ENCODE measurements at places on chromosomes 16 and 17.
A peak's percentile ranks its signal among the peaks of the same experiment; 100 is the strongest.

- peak; percentile 12 for DNase-seq
Observed at GRCh38 chr17:61849674-61850073, 13.7 kb downstream of the BRIP1 start.

DNA sequence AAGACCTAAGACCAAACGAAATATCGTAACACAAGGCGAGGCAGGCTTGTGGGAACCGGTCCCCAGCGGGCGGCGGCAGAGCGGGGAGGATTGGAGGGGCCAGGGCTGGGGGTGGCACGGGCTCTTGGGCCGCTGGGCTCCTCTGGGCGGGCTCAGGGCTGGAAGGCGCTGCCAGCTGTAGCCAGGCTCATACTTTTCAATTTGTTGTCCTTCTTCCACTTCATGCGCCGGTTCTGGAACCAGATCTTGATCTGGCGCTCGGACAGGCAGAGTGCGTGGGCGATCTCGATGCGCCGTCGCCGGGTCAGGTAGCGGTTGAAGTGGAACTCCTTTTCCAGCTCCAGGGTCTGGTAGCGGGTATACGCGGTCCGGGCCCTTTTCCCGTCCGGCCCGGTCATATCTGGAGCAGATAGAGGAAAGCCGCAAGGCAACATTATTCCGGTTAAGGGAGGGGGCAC is 1.5 kb downstream of the HOXB5 start:
- DNase-seq: no peak

DNA sequence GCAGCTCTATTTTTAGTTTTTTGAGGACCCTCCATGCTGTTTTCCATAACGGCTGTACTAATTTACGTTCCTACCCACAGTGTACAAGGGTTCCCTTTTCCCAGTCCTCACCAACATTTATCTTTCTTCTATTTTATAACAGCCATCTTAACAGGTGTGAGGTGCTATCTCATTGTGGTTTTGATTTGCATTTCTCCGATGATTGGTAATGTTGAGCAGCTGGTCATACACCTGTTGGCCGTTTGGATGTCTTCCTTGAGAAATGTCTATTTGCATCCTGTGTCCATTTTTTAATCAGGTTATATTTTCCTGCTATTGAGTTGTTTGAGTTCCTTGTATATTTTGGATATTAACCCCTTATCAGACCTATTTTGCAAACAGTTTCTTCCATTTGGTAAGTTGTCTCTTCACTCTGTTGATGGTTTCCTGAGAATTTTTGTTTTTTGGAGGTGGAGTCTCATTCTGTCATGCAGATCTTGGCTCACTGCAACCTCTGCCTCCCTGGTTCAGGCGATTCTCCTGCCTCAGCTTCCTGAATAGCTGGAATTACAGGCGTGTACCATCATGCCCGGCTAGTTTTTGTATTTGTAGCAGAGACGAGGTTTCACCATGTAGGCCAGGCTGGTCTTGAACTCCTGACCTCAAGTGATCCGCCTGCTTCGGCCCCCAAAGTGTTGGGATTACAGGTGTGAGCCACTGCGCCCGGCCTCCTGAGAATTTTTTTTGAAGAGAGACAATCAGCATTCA is 279.6 kb downstream of the SNX29 start:
- no peak for DNase-seq

GRCh38 chr17:18988546-18989173 is 15.9 kb downstream of the FAM83G start:
- DNase-seq: no peak

- DNase-seq: no peak
Observed at GRCh38 chr16:14219983-14220382, 148.9 kb downstream of the MRTFB start.

- DNase-seq: no peak
Observed at GRCh38 chr17:3712811-3713463, 10.8 kb upstream of the HASPIN start.

- peak; percentile 43 for DNase-seq
Observed at GRCh38 chr16:46736695-46737094, 11.4 kb downstream of the MYLK3 start.

DNA sequence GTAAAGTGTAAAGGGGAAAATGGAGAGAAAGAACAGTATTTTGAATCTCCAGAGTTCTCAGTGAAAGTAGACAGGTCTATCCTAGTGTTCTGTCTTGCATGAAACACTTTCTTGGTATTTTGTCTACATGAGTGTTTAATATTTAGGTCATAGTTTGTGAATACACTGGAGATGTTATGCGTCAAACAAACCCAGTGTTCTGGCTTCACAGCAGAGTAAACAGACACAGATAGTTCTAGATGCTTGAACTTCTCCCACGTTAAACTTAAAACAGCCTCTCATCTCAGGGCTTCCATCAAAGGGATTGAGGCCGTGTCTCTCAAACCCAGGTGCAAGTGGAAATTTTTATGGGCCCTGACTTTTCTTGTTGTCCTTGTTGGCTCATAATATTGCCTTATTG is 48.3 kb downstream of the RBFOX1 start:
- no peak for DNase-seq

DNA sequence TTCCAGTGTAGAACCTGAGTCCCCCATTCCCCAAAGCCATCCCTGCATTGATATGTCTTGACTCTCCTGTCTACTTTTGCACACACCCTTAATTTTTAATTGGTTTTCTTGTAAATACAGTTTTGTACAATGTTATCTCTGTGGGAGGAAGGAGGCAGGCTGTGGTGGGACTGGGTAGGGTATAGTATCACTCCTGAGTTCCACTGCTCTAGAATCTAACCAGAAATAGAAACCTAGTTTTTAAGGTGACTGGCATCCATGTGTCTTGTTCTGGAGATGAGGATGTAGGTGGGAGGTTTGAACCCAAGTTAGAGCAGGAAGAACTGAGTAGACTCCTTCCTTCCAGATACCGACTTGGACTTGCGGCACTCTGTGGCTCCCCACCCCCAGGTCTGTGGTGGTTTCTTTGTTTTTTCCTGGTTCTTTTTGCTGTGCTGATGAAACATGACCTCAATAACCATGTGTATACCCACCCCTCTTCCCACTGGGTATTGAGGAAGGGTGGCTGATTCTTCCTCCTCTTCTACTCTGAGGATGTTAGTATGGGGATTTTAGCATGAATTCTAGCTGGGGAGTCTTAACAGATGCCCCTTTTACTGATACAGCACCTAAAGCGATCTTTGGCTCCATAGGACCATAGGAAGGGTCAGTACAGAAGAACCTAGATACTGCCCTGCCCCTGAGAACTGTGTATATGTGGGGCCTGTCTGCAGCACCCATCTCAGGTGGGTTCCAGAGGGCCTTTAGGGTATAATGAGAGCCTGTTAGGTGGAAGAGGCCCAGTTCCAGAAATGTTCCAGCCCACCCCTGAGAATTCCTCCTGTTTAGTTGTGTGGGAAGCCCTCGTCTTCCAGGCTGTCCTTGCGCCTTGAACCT is 48.7 kb downstream of the SF3B3 start:
- peak; percentile 65 for DNase-seq

- peak; percentile 39 for DNase-seq
Observed at GRCh38 chr17:16491703-16492612, at the start of gene LRRC75A. TSS of gene LRRC75A (minus strand) at chr17:16492193. CDS start at chr17:16491990, 203 bp downstream.

DNA sequence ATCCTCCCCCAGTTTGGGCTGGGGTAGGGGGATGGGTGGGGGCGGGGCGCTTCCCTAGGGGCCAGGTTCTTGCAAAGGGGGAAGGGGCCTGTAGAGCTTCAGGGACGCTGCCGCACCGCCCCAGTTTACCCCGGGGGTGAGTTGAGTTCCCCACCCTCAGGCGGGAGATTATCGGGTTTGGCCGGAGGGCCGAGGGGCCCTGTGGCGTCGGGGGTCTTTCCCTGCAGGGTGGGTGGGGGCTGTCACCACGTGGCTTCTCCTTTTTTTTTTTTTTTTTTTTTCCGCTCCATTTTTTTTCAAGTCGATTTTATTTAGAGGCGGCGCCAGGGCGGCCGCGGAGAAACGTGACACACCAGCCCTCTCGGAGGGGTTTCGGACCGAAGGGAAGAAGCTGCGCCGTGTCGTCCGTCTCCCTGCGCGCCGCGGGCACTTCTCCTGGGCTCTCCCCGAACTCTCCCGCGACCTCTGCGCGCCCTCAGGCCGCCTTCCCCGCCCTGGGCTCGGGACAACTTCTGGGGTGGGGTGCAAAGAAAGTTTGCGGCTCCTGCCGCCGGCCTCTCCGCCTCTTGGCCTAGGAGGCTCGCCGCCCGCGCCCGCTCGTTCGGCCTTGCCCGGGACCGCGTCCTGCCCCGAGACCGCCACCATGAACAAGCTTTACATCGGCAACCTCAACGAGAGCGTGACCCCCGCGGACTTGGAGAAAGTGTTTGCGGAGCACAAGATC is at the start of gene IGF2BP1:
TSS of gene IGF2BP1 (plus strand) at position 283 of the 724 bp plus-strand sequence. CDS start at position 644, 361 bp downstream.
- peak; percentile 81 for DNase-seq

DNA sequence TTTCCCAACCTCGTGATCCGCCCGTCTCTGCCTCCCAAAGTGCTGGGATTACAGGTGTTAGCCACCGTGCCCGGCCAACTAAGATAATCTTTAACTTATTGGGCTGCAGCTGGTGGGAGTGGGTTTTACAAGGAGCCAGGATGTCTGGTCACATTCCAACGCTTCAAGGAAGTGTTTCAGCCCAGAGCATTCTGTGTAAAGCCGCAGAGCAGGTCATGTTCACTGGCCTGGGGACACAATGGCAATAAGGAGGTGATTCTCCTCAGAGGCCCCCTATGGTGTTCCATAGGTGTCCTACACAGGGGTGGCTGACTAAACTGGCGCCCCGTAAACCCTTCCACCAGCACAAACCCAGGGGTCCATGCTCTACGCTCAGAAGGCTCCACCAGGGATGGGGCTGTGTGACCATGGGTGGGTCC is 1.2 kb downstream of the QPRT start:
- no peak for DNase-seq

DNA sequence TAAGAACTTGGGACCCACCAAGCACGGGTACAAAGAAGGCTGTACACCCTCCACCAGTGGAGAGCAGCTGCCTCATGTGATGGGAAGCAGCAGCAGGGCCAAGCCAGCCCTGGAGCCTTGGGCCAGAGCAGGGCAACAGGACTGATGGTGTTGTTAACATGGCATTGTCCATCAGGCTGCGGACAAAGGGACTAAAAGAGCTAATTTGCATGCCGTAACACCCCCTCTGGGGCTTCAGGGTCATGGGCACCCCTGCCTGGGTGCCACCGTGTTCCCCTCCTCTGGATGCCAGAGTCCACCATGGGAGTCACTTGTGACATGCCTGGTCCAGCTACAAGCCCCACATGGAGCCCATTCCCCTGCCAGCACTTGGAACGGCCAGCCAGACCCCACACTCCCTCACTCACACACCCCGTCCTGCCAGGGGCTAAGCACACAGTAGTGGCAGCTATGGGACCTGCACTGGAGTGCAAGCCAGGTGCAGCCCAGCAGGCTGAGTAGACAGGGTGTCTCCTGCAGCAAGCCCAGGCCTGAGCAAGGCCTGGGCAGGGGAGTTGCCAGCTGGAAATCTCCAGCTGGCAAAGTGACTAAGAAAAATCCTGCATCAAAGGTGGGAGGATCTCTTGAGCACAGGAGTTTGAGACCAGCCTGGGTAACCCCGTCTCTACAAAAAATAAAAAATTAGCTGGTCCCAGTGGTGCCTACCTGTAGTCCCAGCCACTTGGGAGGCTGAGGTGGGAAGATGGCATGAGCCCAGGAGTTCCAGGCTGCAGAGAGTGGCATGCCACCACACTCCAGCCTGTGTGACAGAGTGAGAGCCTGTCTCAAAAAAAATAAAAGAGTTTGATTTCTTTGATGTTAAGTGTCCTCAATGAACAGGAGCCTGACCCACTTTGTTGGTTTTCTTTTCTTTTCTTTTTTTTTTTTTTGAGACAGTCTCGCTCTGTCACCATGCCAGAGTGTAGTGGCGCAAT is 33.7 kb downstream of the NOL11 start:
- no peak for DNase-seq

DNA sequence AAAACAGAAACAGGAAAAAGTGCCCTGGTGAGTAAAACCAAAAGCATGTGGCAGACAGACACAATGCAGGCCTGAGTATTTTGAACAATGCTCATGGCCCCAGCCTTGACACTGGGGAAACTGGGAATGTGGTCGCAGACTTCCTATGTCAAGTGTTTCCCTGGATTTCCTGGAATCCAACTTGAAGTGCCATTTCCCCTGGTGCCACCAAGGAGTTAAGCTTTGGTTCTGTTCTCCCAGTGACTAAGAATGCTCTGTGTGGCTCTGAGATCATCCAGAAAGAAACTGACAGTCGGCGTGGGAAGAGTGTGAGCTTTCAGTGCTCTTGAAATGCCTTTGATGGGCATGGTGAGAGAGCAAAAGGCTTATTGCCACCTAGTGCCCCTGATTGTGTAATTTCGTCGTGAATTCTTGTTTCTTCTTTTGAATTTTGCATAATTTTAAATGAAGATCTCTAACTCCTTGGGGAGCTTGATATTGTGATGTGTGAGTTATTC is 96.0 kb downstream of the YPEL2 start:
- peak; percentile 68 for DNase-seq

DNA sequence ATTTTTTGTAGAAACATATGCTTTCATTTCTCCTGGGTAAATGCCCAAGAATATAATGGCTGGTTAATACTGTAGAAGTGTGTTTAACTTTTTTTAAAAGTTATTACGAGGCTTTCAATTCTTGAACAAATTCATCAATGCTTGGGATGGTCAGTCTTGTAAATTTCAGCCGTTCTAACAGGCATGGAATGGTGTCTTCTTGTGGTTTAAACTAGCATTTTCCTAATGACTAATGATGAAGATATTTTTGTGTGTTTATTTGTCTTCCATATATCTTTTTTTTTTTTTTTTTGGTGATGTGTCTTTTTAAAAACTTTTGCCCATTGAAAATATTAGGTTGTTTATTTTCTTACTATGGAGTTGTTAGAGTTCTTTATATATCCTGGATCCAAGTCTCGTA is 67.1 kb downstream of the MGAT5B start:
- no peak for DNase-seq

DNA sequence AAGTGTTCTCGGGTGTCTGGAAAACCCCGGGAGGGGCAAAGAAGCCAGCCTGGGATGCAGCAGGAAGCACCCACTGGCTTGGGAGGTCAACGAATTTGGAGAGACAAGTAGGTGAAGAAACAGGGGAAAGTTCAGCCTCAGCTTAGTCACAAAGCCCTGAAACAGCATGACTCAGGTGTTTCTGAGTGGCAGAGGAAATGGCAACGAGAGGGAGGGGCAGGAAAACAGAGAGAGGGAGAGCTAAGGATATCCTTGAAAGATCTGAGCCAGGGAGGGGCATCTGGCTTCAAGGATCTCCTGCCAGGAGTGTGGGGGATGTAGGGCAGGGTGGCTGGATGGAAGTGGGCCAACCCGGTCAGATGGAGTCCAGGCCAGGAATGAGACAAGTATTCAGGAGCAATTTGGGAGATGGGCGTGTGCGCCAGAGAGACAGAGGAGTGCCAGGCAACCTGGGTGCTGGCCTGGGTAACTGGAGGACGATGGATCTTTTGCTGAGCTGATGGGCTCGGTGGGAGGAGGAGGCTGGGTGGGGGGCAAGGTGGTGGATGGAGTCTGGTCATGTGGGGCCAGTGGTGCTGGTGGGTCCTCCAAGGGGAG is 27.2 kb downstream of the ABCC3 start:
- peak; percentile 84 for DNase-seq

GRCh38 chr16:51310159-51310558 is 159.1 kb upstream of the SALL1 start:
- no peak for DNase-seq

- DNase-seq: no peak
Observed at GRCh38 chr17:7651665-7652387, 1.1 kb downstream of the ATP1B2 start.

Measured in cardiac muscle cell (in vitro differentiated cells and primary cell).